GF-D8 (cell line): ENCODE measurements at places on chromosomes 3 and 15.

DNA sequence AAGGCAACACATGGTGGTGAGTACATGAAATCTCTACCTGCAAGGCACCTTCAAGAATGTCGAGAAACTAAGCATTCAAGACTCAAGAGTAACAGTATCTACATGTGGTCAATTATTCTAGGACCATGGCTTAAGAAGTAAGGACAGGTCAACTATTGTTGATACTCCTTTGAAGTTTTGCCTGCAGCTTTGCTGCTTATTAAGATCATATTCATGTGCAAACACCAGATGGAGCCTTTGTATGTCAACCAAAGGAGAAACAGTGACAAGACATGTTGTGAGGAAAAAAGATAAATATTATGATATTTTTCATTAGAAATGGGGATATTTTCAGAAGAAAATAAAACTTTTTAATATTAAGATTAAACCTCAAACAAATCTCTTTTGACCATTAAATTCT lies 52.3 kb upstream of the FGF7 start:
- DNase-seq = no peak

- DNase-seq = no peak
Measured at GRCh38 chr15:34809186-34809585, 13.8 kb upstream of the ACTC1 start.

- DNase-seq = peak; percentile 97
Measured at GRCh38 chr3:11288786-11289637, 16.8 kb downstream of the ATG7 start.

DNA sequence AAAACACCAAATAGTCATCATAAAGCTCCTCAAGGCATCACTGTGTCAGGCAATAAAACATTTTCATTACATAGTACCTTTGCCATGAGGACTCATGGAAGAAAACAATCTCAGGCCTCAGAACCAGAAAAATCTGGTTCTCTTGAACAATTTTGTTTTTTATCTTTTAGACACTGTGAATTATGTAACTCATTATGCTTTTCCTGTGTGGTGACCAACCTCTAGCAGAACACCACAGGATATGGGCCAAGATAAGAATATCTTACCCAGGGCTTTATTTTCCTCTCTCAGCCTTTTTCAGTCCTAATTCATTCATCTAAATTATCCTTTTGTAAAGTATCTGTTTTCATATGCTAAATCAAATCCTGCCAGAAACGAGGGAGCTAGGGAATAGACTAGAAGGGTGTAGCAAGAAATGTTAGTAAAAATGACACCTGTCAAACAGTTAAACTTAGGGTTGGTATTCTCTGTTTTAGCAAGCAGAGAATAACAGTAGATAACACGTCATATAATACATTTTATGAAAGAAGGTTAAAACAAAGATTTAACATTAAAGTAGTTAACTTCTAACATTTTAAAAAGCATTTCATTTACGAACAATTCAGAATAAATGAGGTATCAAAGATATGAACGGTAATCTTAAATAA lies 111.1 kb downstream of the FBXL22 start:
- DNase-seq = peak; percentile 19

- no peak for DNase-seq
Measured at GRCh38 chr3:137738710-137739109, 25.4 kb upstream of the SOX14 start.

GRCh38 chr3:31140470-31140869 lies 246.0 kb upstream of the GADL1 start:
- no peak for DNase-seq

- no peak for DNase-seq
Measured at GRCh38 chr15:85002517-85002916, 20.9 kb downstream of the PDE8A start.

GRCh38 chr3:56985878-56986277 lies 74.6 kb upstream of the SPATA12 start:
- DNase-seq = no peak
